ENCODE measurements at places on chromosomes 12 and 14.

DNA sequence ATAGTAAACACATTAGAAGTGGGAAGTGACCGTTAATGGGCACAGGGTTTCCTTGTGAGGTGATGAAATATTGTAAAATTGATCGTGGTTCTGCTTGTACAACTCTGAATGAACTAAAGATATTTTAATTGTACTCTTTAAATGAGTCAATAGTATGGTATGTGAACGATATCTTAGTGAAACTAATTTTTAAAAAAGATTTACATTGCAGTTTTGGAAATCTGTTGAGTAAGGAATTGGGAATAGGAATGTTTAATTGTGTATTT lies 1.7 kb downstream of the ZNF410 start:
- no peak for DNase-seq

- no peak for DNase-seq
Observed at GRCh38 chr12:53505555-53506449, 1.5 kb downstream of the NPFF start.

DNA sequence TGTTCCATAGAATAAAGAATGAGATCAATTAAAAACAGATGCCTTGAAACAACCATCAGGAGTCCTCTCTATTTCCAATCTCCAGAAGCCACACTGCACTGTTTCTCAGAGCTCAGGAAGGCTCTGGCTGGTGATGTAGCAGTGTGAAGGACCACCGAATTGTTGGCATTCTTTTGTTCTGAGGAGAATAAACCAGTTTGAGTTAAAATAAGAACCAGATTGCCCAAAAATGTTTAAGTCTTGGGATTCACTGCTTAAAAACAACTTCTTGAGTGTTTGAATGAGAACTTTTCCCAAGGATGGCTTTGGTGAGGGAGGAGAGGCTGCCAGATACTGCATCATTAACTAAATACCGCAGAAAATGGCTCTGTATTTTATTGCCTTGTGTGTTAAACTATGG lies 341.2 kb downstream of the C12orf75 start:
- no peak for DNase-seq

DNA sequence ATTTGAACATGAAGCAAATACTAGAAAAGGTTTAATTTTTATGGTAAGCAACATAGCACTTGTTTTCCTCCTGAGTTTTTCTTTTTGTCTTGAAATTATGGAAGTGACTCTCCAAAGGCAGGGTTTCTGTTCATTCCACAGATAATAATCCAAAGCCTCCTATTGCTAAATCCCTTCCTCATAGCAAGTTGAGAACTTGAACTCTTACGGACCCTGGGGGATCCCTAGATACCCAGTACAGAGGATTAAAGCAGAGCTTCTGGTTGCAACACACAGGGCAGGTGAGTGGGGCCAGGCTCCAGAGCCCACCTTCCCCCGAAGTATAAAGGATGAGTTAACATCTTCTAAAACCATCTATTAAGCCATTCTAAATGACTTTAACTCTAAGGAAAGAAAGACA lies 294.1 kb downstream of the RMST start:
- DNase-seq: no peak

- no peak for DNase-seq
Observed at GRCh38 chr12:54424224-54424623, 5.2 kb upstream of the ITGA5 start.
